ENCODE measurements at places on chromosomes 2 and 18. TPM values are rescaled to one million over a fixed set of nuclear protein-coding genes. Genes with fewer than 3 reads are reported as not detected.

Gene SCN9A
- total RNA-seq: 1.4 TPM

DNA sequence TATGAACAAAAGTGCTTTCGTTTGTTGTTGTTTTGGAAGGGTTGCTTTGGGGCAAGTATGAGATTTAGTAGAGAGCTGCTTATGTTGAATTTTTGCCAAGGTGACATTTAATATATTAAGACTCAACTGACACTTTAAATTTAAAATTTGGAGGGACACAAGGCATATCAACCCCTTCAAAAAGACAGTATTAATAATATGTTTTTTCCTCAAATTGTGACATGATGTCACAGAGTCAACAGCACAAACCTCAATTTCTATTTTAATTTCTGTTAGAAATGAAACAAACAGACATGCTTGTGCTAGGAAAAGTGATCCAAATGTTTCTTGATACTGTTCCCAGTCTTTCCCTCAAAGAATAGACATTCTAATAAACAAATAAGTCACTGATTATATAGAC, 218.9 kb downstream of the CYRIA start:
- no peak for DNase-seq

DNA sequence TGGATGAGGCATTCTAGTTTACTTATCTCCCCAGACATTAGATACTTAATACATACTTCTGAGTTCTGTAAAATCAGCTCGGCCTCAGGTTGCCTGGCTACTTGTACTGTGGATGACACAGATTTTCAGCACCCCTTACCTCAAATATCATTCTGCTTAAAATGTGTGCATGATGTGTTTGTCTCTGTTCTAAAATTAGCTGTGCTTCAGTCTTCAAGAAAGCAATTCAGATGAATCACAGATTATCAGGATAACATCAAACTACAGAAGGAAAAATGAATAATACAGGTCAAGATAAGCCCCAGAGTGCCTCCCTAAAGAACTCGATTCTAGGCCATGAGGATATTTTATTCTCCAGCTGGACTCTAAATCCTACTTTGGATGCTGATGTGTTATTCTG, 21.3 kb upstream of the MAPRE2 start:
- no peak for DNase-seq

Gene PTH2R
- not detected for total RNA-seq

Gene CNGA3
- not detected for total RNA-seq

- no peak for DNase-seq
These were observed 710 bp downstream of the SEC11C start for GRCh38 chr18:59140302-59140885.

DNA sequence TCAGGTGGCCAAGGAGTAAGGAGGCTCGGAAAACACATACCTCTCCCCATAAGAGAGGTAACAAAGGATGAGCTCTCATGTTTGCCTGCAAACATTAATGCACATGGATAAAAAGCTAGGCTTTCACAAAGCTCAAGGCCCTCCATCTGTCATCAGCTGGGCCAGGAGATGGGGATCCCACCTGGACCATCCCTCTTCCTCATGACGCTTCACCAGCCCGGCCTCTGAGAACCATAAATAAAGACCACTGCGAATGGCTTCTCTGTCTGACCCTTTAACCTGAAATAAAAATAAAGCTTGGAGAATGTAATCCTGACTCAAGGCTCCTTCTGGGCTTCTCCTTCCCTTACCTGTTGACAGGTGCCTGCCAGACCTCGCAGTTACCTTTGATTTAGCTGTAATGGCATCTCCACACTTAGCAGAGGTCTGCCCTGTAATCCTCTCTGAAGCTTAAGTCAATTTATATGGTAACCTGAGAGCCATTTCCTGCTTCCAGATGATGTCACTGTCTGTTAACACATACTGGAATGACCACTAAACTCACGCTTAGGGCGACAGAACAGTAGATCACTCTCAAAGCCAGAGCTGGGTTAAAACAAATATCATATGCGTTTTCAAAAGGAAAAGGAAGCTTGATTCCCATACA, 29.3 kb upstream of the FOXI3 start:
- no peak for DNase-seq

GRCh38 chr2:197359859-197360258, 49.3 kb upstream of the ANKRD44 start:
- no peak for DNase-seq

GRCh38 chr2:12300927-12301326, 415.8 kb upstream of the TRIB2 start:
- DNase-seq: no peak

GRCh38 chr18:76126327-76126726, 368.7 kb downstream of the ZNF516 start:
- DNase-seq: peak; percentile 19

Gene ANKRD44
- total RNA-seq: 7.1 TPM

DNA sequence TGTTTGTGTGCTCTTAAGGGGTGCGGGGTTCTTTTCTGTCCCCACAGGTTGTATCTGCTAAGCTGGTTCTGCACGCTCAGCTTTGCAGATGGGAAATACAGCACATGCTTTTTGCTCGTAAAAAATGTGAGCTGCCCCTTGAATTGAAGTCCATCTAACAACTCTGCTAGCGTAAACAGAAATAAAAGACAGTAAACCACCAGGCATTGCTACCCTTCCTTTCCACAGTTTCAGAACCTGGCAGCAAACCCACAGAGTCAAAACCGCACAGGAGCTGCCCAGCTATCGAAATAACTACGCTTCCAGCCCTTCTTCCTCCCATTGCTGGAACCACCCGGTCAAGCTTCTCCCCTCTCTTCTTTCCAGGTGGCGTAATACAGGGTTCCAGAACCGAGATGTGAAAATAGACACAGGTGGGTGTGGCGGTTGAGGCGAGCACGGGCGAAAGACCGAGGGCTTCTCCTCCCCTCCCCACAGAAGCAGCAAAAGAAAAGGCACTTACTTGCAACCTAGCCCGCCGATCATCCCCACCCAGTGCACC, 479 bp downstream of the SCN9A start:
- no peak for DNase-seq

DNA sequence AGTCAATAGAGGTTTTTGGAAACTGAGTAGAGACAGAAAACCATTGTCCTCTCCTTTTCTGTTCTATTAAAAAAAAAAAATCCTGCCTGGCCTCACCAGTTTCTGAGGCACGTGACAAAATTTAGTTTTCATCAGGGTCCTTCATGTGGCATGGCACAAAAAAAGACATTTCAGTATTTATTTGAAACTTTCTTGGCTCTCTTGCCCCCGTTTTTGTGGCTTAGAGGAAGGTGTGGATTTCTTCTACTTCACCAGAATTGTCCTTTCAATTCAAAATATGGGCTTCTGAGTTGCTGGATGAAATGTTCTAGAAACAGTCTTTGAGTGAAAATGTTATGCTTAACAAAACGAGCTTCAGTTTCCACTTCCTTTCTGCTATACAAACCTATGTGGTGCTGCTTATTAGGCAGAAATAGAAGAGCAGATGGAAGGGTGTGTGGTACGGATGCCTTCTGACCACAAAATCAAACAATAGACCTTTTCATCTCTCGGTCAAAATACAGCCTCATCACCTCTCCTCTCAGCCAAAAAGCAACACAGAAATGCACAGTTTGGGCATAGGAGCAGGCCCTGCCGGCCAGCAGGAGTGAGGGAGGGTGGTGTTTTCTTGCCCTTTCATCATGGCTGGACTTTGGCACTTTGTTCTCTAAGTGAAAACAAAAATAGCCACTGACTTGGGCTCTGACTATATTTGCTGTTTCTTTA, 89.2 kb downstream of the SH3RF3 start:
- no peak for DNase-seq

GRCh38 chr18:62435435-62436031, 87.3 kb upstream of the ZCCHC2 start:
- DNase-seq: no peak

GRCh38 chr2:240277073-240277806, 136.8 kb upstream of the OTOS start:
- DNase-seq: no peak

Gene AMER3
- not detected for total RNA-seq

DNA sequence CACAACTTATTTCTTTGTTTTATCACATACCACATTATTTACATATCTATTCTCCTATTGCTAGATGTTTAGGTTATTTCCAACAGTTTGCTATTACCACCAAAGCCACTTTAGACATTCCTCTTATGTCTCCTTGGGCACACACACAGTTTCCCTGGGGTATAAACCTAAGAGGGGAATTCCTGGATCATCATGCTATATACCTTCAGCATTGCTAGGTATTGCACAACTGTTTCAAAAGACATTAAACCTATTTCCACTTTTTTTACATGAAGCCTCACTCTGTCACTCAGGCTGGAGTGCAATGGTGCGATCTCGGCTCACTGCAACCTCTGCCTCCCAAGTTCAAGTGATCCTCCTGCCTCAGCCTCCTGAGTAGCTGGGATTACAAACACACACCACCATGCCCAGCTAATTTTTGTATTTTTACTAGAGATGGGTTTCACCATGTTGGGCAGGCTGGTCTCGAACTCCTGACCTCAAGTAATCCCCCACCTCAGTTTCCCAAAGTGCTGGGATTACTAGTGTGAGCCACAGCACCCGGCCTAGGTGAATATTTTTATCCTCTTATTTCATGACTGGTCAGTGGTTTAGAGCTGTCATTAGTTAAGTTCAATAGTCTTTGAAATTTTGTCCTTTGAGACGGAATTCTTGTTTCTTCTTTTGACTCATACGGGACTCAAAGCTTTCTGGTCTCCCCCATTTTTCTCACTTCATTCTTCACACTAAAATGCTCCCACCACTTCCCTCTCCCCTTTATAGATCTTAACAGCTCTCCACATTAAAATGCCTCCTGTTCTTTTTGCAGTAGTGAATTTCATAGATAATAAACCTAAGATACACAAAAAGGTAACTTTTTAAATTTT, 30.3 kb downstream of the SULT1C4 start:
- DNase-seq: no peak

DNA sequence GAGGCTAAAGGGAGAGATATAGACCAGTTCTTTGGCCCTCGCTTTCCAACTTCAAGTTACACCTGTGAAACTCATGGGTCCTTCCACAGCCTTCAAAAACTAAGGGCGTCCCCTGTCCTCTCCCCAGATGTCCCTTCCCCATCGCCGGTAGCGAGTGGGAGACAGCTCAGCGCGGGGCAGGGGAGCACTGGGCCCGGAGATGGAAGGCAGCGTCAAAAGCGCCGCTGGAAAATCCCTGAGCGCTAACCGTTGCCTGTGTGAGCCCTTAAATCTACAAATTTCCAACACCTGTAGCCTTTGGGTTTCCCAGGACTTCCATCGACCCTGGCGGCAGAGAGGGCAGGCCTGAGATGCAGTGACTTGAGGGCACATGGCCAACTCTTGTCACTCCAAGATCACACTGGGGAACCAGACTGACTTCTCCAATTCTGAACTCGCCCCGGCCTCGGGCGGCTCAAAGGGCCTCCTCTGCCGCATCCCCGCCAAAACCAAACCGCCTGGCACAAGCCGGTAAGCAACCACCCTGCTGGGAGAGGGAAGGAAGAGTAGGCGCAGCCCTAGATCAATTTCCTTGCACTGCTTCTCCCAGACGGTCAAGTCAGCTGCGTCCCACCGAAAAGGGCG, 879 bp upstream of the EPAS1 start:
- DNase-seq: peak; percentile 52

GRCh38 chr2:215833531-215834162, 179.7 kb downstream of the MREG start:
- no peak for DNase-seq

Gene STARD6
- not detected for total RNA-seq

GRCh38 chr2:234218266-234219045, 168.0 kb downstream of the SPP2 start:
- no peak for DNase-seq

DNA sequence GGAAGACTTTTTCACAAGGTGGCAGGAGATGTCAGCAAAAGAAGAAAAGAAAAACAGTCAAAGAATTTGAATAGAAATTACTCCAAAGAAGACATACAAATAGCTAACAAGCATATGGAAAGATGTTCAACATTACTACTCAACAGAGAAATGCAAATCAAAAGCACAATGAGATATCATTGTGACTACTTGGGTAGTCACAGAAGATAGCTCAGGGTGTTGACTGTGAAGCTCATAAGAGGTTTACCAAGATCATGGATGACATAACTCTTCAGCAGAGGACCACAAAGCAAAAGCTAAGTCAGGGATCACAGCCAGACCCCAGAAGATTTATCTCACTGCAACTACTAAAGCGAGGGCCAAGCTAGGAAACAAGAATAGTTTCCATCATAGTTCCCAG, 53.0 kb upstream of the TANK start:
- no peak for DNase-seq

Gene LIMS2
- total RNA-seq: 173 TPM

Gene RAB27B
- total RNA-seq: 0.16 TPM

- no peak for DNase-seq
These were observed 41.4 kb downstream of the B4GALT6 start for GRCh38 chr18:31643003-31643402.

DNA sequence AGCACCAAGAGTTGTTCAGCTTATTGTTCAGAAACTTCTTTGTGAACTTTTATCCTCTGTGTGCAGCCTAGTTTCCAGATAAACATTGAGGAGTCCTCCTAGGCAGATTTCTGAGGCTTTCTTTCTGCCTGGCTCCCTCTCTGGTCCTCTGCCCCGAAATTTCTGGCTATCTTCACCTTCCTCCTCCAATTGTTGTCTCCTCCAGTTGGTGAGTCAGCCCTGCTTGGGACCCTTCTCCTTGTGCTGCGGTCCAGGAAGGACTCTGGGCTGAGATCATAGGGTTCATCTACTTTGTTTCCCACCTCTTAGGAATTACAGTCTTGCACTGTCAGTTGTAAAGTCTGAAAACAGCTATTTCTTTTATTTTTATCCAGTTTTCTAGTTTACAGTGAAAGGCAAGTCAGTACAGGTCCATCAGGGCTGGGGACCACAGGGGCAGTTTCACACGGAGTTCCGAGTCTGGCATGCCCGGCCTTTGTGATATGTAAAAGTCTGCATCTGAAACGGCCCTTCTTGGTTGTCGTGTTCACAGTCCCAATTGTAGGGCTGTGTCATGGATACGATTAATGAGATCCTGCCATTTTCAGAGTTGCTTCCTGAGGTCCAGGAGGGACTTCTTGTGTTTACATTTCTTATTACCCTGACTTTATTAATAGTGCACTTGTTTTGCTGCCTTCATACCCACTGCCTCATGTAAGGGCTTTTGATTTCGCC, 100.8 kb downstream of the SMC6 start:
- DNase-seq: no peak
